ENCODE measurements at places on chromosomes 4 and X.

DNA sequence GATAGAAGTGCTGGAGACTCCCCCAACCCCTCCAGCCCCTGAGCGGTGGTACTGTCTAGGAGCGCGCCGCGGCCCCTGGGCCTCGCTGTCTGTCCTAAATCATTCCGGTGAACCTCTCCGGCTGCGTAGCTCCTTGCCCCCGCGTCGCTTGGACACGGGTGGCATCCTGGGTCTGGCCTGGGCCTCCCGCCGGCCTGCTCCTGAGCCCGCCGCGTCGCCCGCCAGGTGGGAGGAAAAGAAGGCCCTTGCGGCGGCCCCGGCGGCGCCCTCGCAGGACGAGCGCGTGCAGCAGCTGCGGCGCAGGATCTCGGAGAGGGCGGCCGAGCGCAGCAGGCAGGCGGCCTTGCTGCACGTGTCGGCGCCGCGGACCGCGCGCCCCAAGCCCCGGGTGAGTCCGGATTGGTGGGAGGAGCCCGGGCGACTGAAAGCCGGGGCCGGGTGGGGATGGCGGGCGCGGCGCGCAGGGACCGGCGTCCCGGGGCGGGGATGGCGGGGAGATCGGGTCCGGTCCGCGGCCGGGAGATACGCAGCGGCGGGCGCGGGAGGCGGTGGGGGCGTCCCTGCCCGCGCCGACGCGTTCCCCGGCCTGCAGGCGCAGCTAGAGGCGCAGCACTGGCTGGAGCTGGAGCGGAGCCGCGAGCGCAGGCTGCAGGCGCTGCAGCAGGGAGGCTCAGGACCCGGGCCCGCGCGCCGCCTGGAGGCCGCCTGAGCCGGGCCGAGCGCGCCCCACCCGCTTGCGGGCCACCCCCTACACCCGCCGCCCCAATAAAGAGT, 6.5 kb upstream of the RNF4 start:
- peak; percentile 57 for DNase-seq

DNA sequence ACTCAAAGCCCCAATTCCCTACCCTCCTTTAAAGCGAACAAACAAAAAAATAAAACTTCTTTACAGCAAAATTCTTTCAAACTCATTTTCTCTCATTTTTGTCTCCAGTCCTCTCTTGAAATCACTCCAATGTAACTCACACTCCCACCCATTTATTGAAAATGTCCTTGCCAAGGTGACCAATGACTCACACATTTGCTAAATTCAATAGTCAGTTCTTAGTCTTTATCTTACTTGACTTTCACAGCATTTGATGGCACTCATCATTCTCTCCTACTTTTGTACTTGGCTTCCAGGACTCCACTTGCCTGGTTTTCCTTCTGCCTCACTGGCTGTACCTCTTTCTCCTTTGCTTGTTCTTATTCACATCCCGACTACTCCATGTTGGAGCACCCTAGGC, 19.9 kb downstream of the CC2D2A start:
- DNase-seq, result no peak

DNA sequence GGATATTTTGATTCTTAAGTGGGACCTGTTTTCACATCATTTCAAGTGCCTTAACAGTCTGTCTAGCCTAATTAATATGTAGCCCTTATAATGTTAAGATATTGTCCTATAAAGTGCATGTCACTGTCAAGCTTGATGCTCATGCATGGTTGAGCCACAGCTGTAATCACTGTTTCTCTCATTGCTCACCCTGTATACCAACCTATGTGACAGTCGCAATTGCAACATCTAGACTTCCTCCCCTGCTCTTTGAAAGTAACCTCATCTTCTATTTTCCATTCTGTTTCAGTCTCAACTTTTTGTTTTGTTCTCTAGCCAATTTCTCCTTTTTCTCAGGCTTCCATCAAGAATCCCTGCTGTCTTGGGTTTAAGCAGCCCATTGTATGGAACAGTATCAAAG, 24.4 kb upstream of the MSL3 start:
- no peak for DNase-seq

DNA sequence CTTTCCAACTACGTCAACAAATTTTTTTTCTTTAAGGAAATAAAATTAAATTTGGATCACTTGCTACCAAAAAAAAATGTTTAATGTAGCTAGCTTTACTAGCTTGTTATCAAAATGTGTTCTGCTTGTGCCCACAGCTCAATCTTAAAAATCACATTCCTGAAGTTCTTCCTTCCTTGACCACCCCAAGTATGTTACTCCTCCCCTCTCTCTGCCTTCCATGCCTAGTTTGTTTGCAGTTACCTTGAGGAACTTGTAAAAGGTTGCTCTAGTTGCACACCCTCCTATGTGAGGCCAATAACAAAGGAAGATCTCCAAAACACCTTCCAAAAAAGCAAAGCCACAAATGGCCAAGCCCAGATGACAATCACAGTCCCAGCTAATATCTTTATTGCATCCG, 19.6 kb upstream of the TMEM184C start:
- DNase-seq, result no peak

DNA sequence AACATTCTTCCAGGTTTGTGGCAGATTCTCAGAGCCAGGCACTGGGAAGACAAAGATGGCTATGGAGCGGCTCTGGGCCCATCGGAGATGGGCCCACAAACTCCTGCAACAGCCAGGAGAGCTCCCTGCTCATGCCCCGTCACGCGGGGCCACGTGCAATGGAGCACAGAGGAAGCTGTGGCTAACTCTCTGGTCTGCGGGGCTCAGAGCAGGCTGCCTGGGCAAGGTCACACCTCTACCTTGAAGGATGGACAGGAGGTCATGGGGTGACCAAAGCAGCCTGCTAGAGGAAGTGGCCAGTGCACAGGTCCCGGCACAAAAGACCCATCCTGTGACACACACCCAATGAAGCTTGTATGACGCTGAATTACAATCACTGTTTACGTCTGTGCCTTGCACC, 45.2 kb downstream of the C4orf50 start:
- no peak for DNase-seq

GRCh38 chr4:26199596-26199995, 121.2 kb upstream of the RBPJ start:
- no peak for DNase-seq

GRCh38 chr4:26086621-26087441, 172.8 kb downstream of the SMIM20 start:
- DNase-seq, result no peak

GRCh38 chr4:181951265-181951664, 291.9 kb upstream of the TENM3 start:
- DNase-seq, result no peak

Data from HCEC 1CT (cell line).